ENCODE measurements at places on chromosomes 16 and 17. TPM values are rescaled to one million over a fixed set of nuclear protein-coding genes. Genes with fewer than 3 reads are reported as not detected.

DNA sequence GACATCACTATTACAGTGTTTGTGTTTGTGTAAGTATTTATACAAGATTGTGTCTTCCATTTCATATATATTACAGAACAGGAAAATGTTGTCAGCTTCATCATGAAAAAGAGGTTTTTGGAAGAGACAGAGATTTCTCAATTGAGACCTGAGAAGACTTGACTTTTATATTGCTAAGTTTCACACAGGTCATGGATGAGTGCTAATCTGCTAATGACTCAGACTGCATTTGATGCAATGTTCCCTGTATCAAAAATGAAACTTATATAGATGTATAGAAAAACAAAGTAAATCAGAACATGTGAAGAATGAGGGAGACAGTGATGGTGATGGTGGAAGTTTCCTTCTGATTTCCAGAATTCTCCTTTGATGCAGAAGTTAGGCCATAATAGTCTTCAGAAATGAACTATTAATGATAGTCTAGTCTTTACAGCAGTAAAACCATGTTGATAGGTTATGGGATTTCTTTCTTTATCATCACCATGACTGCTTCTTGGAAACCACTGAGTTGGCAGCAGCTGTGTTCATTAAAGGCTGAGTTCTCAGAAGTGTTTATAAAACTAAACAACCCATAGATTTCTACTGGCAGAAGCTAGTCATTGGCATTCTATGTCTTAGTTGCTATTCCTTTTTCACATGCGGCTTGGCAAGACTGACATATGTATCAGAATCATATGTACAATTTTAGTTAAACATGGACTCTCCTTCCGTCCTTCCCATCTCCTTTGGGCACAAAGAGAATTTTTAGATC lies 56.1 kb downstream of the PCTP start:
- DNase-seq: peak; percentile 17

DNA sequence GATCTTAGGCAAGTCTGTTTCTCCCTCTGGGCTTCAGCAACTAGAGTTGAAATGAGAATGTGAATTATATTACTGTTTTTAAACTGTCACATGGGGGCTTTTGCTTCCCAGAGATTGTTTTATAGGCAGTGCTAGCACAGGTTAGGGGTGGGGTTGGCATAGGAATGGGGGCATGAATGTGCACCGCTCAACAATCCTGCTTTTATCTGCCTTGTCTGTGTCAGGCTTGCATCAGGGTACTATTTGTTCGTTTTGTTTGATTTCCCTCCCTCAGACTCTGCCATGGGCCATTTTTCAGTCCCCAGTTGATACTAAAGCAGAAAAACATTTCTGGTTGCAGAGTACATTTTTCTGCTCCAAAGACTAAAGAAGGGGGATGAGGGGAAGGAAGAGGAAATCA lies 34.6 kb upstream of the IRX6 start:
- DNase-seq: no peak

- no peak for DNase-seq
These were observed 2.9 kb downstream of the RPH3AL start for GRCh38 chr17:349666-350065.

GRCh38 chr17:31373150-31374093 lies 18.1 kb upstream of the RAB11FIP4 start:
- no peak for DNase-seq

DNA sequence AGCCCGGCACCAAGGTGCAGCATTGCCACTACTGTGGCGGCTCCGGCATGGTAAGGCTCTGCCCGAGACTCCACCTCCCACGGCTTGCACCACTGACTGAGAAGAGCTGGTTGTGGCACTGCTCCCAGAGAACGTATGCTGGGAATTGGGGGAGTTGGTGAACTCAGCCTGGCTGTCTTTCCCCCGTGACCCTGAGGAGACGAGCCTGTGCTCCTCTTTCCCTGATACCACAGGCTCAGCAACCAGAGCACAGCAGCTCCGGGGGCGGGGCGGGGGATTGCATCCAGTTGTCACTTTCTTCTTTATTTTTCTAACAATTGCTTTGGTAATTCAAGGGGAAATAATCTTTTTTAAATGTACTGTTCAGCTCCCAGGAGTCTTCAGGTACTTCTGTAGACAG lies 16.7 kb downstream of the DNAJA3 start:
- no peak for DNase-seq

GRCh38 chr17:2082003-2082781 lies 27.3 kb downstream of the HIC1 start:
- DNase-seq: no peak

DNA sequence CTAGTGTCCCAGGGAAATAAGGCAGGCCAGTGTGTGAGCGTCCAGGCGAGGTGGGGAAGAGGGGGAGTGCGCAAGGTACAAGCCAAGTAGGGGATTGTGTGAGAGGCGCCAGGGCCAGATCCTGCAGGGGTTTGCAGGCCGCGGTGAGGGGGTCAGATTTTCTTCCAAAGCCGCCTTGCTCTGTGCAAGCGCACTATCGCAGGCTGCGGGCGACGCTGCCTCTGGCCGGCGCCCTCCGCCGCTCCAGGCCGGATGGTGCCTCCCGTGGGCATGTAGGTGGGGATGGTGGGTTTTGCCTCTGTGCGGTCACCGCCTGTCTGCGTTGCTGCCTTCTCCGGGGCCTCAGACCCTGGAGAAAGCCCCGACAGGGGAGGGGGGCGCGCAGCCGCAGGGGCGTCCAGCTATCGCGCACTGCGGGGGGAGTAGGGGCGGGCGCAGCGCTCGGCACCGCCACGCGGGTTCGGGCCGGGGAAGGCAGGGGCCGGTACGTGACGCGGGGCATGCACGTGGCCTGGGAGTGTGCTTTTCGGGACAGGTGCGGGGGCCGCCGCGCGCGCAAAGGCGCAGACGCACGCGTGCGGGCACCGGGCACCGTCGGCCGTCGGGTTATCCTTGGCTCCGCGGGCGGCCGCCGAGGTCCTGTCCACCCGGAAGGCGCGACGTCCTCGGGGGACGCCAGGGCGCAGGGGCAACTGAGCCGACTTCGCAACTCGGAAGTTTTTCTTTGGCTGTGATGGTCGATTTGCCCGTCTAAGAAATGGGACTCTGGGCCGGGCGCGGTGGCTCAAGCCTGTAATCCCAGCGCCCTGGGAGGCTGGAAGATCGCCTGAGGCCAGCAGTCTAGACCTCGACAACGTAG lies 1.1 kb upstream of the HAPSTR1 start:
- DNase-seq: peak; percentile 45

GRCh38 chr16:69861292-69862030 lies 89.7 kb upstream of the CLEC18A start:
- no peak for DNase-seq

GRCh38 chr17:29629839-29630238 lies 7.1 kb upstream of the CORO6 start:
- DNase-seq: no peak

DNA sequence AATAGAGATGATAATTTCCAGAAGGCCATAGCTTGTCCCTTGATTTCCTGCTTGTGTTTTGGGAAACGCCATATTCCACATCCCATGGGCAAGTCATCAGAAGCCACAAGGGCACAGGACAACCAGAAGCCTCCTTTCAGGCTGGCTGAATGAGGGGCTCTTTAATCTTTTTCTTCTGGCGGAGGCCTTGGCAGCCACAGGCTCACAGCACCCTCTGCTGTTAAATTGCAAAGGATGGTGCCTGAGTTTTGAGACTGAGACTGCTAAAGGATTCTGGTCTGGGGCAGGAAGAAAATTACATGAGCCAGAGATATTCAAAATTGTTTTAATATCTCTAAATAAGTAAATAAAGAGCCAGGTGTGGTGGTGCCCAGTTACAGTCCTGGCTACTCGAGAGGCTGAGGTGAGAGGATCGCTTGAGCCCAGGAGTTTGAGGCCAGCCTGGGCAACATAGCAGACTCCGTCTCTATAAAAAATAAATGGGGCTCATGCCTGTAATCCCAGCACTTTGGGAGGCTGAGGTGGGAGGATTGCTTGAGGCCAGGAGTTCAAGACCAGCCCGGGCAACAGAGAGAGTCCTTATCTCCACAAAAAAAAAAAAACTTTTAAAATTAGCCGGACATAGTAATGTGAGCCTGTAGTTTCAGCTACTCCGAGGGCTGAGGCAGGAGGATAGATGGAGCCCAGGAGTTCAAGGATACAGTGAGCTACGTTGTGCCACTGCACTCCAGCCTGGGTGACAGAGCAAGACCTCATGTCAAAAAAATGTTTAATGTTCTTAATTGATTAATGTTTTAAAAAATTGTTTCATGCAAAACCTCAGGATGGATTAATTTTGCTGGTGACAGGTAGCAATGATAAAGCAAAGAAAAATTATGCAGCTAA lies 26.3 kb downstream of the AARSD1 start:
- DNase-seq: peak; percentile 18

DNA sequence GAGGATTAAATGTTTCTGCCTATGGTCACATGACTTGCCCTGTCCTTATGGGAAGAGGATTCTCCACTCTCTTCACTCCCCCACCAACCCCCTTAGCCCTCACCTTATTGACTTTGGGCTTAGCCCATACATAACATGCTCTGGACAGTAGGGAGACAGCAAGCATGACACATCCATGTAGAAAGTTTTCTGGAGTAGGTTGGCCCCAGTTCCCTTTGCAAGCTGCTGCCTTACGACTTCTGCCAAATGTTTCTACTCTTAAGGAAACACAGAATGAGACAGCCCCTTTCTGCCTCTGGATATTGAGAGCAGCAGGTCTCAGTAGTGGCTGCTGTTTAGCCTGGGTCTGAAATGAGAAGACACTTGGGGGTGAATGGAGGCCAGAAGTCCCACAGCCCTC lies 282.2 kb downstream of the MAP2K6 start:
- DNase-seq: no peak

DNA sequence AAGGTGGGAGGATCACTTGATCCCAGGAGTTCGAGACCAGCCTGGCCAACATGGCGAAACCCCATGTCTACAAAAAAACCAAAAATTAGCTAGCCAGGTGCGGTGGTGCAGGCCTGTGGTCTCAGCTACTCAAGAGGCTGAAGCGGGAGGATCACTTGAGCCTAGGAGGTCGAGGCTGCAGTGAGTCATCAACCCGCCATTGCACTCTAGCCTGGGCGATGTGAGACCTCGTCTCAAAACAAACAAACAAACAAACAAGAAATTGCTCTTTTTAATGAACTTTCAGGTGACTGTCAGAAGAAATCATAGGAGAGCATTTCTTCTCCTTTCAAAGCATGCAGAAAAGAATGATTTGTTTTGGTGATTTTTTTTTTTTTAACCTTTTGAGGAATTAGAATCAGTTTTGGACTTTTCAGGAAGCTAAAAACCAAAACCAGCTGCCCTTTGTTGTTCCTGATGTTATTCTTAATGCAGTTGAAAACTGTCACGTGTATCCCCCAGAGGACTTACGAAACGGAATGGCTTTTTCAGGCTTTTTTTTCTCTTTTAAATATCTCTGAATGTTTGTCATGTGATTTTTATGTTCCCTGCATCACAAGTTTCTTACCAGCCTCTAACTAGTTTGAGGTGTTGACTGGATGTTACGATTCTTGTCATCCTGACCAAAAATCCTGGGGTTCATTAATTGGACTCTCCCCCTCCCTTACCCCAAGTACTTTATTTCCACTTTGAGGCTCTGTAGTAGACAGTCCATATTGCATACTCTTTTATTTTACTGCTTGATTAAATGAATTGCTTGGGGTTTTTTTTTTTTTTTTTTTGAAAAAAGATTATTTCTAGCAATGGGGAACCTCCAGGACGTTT lies 34.1 kb downstream of the SNX29 start:
- no peak for DNase-seq

DNA sequence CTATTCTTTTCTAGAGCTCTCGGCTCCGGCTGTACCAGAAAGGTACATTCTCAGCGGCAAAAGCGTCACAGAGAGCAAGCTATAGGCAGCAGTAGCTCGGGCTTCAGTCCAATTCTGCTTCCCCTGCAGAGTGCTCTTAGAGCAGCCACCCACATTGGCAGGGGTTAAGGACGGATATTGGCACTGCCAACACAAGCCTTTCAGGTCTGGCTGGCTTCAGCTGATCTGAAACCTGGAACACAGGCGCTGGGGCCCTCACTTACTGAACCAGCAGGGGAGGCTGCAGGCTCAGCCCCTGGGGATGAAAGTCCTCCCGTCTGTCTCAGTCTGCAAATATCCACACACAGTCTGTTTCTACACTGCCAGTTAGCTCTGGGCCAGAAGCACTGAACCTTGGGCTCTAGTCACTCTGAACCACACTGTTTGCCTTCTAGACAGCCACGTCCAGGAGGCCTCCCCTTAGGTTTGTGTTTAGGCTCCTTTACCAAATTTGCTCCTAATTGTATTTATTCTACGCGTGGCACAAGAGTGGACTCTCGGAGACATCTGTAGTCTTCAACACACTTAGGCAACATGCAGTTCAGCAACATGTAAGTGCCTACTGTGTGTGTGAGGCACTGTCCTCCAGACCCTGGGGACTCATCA lies 40.1 kb downstream of the HIC1 start:
- no peak for DNase-seq

CSH2 gene
- 2.2 TPM for total RNA-seq

CNTNAP4 gene
- not detected for total RNA-seq

Measured in activated naive CD4-positive, alpha-beta T cell treated with anti-CD3 and anti-CD28 coated beads, Interleukin-2, amount 50 U/mL, for 72 hours (primary cell).